Amniotic stem cell (primary cell): ENCODE measurements at places on chromosomes 2 and 18.
A peak's percentile ranks its signal among the peaks of the same experiment; 100 is the strongest.

DNA sequence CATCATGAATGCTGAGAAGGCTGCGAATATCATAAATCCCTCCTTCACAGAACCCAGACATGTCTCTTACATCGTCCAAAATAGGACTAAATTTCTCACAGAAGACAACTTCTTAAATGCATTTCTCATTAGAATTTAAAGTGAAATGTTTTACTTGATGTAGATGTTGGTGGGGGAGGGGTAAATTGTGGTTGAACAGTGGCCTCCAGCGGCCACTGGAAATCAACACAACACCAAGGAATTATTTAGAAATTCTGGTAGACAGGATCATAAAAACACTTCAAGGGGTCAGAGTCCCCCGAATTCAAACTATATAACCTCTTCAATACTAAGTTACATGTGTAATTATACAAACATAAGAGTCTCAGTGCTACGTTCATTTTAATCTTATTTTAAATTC lies 135.9 kb downstream of the ABCA12 start:
- peak; percentile 42 for DNase-seq

GRCh38 chr2:113848758-113849415 lies 41.0 kb upstream of the ACTR3 start:
- DNase-seq = no peak

- DNase-seq = no peak
These were observed 19.3 kb upstream of the MGAT5 start for GRCh38 chr2:134234535-134234934.

GRCh38 chr18:8480506-8481328 lies 128.5 kb upstream of the RAB12 start:
- DNase-seq = peak; percentile 29

GRCh38 chr2:113720167-113720566 lies 36.3 kb downstream of the SLC35F5 start:
- DNase-seq = no peak

- peak; percentile 43 for DNase-seq
These were observed 74.7 kb downstream of the HNRNPLL start for GRCh38 chr2:38528008-38528442.

GRCh38 chr18:79275992-79276391 lies 119.7 kb upstream of the NFATC1 start:
- no peak for DNase-seq

DNA sequence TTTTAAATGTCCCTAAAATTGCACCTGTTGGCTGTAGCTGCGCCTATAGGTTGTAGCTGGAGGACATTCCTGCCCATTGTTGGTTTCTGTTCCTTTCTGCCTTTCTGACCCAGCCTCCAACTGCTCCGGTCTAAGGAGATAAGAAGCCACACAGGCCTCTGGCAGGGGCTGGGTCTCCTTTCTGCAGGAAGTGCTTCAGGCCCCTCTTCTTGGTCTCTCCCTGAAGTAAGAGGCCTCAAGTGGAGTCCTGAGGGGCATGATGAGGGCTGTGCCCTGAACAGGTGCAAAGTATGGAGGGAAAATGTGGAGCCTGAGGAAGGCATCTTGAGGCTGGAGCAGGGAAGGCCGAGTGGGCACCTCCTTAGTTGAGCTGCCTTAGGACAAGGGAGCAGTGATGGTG lies 10.4 kb upstream of the SFTPB start:
- DNase-seq = no peak

- no peak for DNase-seq
These were observed 36.3 kb downstream of the SMAD4 start for GRCh38 chr18:51066273-51066672.

- peak; percentile 12 for DNase-seq
These were observed 111.9 kb downstream of the KCTD1 start for GRCh38 chr18:26436176-26437051.

GRCh38 chr2:227623226-227623625 lies 5.9 kb downstream of the SCYGR4 start:
- peak; percentile 7 for DNase-seq

DNA sequence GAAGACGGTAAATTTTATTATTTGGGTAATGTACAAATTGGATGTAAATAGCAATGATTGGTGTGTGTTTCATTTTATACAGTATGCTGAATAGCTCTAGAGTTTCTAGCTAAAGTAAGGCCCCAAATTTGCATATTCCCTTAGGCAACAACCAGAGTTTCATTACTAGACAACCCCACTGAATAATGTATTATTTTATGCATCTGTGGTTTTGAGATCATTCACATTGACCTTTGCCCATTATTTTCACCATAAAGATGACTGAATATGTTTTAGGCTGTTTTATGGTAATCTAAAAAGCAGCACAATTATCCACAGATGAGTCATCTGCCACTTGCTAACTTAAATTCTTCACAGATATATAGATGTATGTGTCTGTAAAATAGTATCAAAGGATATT lies 44.5 kb upstream of the C2orf74 start:
- DNase-seq = no peak
